ENCODE measurements at places on chromosomes 2 and 18.

DNA sequence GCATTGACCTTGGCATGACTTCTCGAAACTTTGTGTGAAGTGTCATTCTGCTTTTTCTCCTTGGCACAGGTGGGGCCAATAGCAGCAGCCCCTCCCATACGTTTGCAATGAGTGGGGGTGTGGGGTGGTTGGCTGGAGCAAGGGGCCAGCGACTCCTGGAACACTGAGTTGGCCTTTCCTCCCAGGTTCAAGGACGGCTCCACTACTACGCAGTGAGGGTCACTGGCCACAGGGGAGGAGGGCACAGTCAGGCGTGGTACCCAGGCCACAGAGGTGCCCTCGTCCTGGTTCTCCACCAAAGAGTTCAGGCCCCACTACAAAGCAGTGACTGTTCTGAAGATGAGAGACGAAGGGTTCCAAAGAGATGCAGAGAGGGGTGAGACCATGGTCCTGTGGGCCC is 70.6 kb upstream of the OTOS start:
- no peak for DNase-seq

DNA sequence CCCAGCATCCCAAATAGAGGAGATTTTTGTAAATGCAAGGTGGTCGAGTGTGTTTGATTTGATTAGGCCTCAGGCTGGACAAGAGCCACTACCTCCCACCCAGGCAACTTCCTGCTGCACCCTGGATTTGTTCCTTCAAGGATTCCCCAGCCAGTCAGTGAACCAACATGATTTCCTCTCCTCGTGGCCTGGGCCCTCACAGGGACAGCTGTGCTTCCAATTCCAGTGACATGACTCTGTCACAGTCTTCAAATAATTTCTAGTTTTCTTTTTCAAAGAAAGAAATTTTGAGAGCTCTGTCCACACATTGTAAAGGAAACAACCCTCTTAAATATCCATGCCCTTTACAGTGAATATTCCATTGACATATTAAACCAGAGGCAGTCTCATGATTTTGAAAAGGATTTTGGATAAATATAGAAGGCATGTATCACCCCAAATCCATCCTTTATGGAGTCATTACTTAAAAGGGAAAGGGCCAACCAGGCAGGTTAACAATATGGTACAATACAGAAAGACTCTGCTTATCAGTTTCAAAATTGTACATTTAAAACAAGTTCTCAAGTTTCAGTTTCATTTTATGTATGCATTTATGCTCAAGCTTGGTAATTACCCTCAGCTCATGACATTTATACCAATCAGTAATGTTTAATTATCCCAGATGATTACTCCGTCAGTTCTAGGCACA is 121.3 kb upstream of the FOSL2 start:
- DNase-seq, result no peak

DNA sequence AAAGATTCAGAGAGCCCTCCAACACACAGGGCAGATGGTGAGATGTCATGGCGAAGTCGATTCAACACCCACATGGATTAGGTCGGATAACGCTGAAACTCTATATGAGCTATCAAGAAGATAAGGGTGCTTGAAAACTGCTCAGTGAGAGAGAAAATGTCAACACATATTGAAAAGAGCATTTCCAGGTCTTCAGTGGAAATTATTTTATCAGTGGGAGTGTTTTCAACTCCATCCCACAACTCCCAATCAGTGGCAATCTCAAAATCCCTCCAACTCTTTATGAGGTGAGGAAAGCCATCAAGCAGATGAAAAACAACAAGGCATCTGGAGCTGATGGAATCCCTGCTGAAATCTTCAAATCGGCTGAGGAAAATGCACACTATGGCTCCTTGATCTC is 104.5 kb upstream of the KLHL14 start:
- no peak for DNase-seq

DNA sequence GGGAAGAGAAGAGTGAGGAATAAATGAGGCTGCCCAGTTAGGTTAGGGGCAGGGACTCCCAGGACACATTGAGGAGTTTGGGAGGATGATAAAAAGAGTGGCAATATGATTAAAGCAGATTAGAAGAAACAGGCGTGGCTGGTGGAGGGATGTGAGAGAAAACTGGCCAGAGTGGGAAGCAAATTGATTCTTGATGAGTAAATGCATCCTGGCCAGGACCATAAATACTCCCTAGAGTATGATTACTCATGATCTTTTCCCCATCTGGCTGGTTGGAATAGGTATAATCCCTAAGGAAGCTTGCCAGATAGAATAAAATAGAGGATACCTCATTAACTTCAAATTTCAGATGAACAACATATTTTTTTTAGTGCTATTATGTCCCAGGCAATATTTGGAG is 21.5 kb upstream of the DAW1 start:
- no peak for DNase-seq

GRCh38 chr2:60234274-60234986 is 319.0 kb downstream of the BCL11A start:
- no peak for DNase-seq

Measured in stimulated activated CD8-positive, alpha-beta memory T cell treated with anti-CD3 and anti-CD28 coated beads, Interleukin-7, amount 100 ng/mL, for 1 hour (primary cell).